ENCODE measurements at places on chromosomes 7 and 10.
A peak's percentile ranks its signal among the peaks of the same experiment; 100 is the strongest.

- DNase-seq, result no peak
These were observed 36.7 kb upstream of the PSAP start for GRCh38 chr10:71887743-71888142.

- no peak for DNase-seq
These were observed 103.9 kb downstream of the PPP1R9A start for GRCh38 chr7:95011146-95011928.

DNA sequence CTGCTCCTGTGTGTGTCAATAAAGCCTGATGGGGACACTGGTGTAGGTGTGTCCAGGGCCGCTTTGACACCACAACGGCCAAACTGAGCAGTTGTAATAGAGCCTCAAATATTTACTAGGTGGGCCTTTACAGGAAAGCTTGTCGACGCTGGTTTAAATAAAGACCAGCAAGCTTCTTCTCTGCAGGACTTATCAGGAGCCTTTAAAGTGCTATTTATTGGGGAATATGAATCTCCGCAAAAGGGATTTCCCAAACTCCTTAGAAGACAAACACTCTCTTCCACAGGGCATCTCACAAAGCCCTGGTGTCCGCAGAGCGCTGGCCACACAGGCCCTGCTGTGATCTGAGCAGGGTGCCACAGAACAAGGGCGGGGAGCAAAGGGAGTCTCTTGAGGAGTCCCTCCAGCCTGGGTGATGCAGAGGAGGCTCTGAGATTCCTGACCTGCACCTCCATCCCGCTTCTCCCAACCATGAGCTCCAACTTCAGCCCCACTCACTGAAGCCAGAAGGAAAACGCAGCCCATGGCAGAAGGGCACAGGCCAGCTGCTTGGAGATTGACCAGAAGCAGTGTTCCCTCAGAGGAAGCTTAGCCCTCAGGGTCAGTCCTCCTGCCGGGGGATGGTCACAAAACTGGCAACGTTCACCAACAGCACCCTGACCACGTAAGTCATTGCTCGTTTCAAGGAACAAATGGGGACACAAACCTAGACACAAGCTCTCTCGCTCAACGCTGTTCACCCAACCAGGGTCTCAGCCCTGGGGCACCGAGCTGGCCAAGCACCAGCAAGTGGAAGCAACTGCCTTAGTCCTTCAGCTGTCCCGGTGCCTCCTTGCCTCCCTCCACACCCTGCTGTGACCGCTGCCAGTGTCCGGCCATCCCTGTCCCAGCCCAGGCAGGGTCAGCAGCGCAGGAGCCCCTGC, 129.5 kb downstream of the OAT start:
- DNase-seq, result no peak

DNA sequence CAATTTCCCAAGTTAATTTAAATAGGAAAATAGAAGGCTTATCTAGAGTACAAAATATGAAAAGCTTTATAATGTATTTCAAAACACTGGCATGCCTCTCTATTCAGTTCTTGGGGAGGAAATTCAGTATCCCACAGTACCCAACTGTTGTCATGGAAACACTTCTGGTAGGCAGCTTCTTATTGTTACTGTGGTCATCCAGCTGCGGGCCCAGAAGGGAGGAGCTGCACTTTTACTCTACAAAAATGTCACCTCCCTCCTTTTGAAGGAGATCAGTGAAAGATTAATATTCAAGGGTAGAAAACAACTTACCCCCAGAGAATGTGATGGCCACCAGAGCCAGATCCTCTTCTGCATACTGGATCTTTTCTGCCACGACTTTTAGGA, 202.8 kb downstream of the RAPGEF5 start:
- peak; percentile 46 for DNase-seq

- DNase-seq, result no peak
These were observed 8.0 kb upstream of the FAM221A start for GRCh38 chr7:23672033-23672432.

GRCh38 chr7:124718032-124718766, 47.4 kb downstream of the GPR37 start:
- no peak for DNase-seq

- DNase-seq, result no peak
These were observed 155.0 kb downstream of the PTPRN2 start for GRCh38 chr7:158432369-158433341.

GRCh38 chr10:111077479-111077784, 603 bp downstream of the ADRA2A start:
- DNase-seq, result no peak

GRCh38 chr7:129858490-129858889, 94.3 kb downstream of the UBE2H start:
- no peak for DNase-seq

- no peak for DNase-seq
These were observed 46.1 kb upstream of the R3HCC1L start for GRCh38 chr10:98088186-98088971.

DNA sequence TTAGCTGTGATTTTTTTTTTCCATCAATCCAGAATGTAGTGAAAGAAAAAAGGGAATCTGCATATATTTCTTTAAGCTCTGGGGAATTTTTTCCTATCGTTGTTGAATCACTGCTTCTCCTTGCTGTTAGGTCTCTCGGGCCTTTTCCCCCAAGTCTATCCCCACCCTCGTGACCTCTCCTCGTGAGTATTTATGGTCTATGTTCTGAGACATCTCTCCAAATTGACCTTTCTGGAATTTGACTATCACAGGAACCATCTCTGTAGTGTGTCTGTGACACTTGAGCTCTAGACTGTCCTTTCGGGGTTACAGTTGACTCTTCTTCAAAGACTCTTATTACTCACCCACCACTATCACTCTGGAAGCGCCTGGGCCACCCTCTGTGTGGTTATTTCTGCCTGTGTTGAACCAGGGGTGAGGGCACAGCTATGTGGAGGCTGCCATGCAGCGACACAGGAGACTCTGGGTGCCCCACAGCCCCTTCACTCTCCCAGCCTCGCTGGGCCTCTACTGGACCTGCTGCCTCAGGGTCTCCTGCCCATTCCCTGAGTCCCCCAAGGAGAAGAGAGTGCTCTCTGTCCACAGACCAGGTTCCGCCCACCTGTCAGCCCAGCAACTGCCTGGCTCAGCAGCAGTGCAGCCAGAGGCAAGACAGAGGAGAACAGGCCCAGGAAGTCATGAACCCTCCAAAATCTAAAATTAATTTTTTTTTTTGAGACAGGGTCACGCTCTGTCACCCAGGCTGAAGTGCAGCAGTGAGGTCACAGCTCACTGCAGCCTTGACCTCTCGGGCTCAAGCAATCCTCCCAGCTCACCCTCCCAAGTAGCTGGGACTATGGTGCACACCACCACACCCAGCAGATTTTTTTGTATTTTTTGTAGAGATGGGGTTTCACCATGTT, 45.7 kb upstream of the PTPRN2 start:
- no peak for DNase-seq

- no peak for DNase-seq
These were observed 80.7 kb downstream of the TCERG1L start for GRCh38 chr10:131230641-131231322.

GRCh38 chr10:123717336-123717735, 51.2 kb downstream of the GPR26 start:
- no peak for DNase-seq

GRCh38 chr10:132410056-132410778, 13.2 kb downstream of the PWWP2B start:
- DNase-seq, result no peak

GRCh38 chr7:55545496-55545895, 26.8 kb downstream of the VOPP1 start:
- DNase-seq, result no peak

DNA sequence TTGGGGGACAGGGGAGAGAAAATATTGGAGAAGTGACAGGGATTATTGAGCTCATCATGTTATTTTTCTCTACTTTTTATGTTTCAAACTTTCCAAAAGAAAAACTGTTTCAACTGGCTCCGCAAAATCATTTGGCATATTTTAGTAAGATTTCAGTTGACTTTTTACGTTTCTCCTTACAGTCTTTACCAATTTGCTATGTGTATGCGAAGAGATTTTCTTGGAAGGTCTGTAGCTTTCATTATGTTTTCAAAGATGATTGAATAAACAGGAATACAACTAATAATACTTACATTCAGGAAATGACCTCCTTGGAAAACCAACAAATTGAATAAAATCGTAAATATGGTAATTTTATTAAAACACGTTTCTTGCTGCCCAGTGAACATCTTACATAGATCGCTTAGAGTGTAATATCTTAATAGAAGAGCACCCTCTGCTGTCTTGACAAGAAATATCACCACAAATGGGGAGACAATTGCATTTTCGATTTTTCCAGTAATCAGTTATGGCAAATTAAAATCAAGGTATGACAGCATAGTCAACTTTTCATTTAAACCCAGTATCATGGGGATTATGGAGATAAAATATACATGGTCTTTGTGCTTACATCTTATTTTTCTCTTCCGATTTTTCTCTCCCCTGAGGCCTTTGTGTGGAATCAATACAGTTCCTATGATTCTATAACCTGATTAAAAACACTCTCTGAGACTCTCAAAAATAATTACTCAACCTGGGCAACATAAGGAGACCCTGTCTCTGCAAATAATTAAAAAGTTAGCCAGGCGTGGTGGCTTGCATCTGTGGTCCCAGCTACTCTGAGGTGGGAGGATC, 43.1 kb downstream of the MBL2 start:
- no peak for DNase-seq

GRCh38 chr10:21265622-21266021, 259.9 kb downstream of the SKIDA1 start:
- no peak for DNase-seq

- DNase-seq, result no peak
These were observed 60.1 kb downstream of the BTRC start for GRCh38 chr10:101414034-101414433.

- no peak for DNase-seq
These were observed 87.1 kb downstream of the SLC16A9 start for GRCh38 chr10:59622320-59623132.

GRCh38 chr10:131997366-131998049, 15.8 kb upstream of the BNIP3 start:
- no peak for DNase-seq

DNA sequence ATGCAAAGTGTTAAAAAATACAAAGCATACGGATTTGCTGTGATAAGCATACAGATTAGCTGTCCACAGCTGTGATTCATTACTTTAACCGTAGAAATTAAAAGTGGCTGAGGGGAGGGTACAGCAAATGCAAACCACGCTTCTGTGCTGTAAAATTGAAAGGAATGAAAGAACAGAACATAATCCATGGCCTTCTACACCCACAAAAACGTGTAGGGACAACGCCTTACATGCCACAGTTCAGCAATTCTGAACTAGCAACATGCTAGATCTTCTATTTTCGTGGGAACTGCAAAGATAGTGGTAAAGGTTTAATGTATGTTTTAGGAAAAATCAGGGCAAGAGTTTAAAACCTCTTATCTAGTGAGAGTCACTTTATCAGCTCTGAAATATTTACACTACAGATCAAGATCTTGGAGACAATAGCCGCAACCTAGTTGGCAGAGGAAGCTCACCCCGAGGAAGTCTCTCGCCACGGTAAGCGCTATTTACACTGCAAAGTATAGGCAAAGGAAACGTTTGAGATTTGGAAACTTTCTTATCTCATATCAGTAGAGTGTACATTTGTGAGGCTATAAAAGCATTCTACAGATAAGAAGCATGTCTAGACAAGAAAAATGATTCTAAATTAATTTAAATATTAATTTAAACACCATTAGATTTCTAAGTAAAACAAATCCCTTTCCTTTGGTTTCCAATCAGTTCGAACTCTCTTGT, 193.6 kb downstream of the MLLT10 start:
- DNase-seq, result no peak

DNA sequence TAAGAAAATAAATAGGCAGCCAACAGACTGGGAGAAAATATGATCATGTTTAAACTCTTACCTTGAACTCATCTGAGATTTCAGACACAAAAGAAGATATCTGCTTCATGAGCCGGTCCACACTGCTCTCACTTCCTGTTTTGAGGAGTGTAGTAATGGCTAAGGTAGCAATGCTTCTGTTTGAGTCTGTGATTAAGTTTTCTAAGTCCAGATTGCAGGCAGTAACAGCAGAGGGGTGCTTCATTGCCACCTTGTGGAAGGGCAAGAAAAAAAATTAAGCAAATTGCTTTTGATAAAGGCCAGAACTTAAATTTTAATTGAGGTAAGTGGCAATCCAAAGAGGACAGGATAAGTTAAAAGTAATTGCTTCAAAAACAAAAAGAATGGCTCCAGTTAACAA, 69.1 kb downstream of the MEST start:
- peak; percentile 60 for DNase-seq

DNA sequence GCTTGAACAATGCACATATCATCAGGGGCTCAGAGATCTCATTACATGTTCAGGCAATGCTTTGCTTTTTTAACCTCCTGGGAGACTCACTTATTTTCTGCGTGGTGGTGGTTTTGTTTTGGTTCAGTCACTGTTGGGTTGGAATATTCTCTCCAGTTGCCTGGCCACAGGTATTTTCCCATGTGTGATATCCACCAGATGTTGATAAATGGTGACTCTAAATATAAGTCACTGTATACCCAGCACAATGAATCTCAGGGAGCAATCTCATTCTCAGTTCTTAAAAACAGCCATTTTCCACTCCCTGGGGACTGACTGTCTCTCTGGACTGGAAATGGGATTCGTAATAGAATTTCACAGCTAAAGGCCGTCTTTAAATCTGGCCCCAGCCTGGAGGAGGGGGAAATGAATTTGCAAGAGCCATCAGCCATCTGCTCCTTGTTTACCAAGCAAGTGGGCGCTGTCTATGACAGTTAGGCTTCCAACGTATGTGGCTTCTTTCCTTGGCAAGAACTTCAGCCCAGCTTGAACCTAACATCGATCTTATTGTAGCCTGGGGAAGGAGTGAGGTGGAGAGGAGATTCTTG, 1106.2 kb downstream of the NRG3 start:
- DNase-seq, result no peak

GRCh38 chr7:69880840-69881239, 282.6 kb downstream of the AUTS2 start:
- no peak for DNase-seq

GRCh38 chr7:12518920-12519681, 51.4 kb upstream of the SCIN start:
- DNase-seq, result no peak

DNA sequence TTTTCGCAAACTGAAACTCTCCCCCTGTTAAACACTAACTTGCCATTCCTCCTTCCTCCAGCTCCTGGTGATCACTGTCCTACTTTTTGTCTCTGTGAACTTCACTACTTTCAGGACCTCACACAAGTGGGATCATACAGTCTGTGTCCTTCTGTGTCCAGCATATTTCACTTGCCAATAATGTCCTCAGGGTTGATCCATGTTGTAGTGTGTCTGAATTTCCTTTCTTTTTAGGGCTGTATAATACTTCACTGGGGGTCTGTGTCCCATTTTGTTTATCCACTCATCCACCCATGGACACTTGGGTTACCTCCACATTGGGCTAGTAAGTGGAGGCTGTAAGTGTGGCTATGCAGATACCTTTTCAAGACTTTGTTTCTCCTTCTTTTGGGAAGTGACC, 42.7 kb upstream of the GJD4 start:
- DNase-seq, result no peak

GRCh38 chr10:129163531-129163930, 303.5 kb upstream of the MGMT start:
- DNase-seq, result no peak

DNA sequence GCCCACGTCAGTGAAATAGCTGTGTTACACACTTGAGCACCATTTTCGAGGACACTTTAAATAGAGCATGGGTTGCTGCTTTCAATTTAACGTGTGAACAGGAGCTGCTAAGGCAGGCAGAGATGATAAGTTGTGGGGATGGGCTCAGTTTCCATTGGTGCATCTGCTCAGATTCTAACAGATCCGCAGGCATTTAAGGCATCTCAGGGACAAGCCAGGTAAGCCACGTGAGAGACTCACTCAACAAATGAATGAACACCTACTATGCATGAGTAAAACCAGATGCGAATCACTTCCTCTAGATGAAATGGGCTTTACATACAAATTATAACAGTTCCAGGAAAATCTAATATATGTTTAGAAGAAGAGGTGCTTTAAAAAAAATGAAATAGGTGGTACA, 34.6 kb downstream of the PLXNA4 start:
- DNase-seq, result no peak

Measured in GDM1 (cell line).